ENCODE measurements at places on chromosomes 2 and 18.

DNA sequence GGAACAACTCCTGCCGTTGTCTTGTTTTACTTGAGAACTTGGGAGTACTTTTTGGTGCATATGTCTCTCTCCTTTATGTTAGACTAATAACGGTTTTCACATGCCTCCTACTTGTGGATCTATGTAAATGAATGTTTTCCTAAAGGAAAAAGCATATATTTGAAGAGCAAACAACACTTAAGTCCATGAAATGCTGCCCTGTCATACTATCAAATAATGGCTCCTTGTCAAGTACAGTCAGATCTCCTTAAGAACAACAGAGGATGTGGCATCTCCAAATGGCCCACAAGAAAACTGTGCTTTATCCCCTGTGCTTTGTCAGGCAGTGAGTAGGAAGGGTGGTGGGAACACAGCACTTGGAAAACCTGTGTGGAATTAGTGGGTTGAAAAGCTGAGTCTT, 198.2 kb downstream of the PTGR3 start:
- no peak for DNase-seq

DNA sequence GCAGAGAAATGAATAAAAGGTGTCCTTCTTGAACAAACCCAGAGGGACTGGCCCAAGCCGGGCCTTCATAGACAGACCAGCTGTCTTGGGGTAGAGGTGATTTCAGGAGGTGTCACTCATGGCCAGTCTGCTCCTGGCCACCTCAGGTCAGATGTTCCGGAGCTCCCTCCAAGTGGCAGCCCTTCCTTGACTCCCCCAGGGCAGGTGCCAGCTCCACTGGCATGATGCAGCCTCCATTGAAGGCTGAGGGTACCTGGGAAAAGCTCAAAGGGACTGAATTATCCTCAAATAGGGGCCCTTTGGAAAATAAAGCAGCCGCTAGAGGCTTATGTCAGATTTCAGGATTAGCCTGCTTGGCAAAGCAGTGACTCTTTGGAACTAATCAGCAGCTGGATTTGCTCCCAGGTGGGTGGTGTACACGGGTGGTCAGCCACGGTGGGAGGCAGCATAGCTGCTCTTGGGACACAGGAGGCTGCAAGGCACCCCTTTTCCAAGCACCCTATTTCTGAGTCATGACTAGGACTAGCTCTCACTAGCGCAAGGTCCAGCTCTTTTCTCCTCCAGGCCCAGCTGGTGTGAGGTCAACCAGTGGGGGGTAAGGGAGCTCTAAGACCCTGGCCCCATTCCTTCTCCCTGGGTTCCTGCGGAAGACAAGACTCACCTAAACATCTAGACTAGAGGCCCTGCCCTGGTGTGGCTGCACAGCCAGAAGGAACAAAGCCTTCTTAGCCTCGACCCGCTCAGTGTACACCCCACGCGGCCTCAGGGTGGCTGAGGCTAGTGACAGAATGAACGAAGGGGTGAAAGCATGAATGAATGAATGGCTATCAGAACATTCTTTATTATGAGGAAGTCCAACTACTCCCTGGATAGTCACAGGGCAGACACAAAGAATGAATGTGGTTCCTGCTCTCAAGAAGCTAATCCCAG, 29.3 kb downstream of the HS1BP3 start:
- no peak for DNase-seq

GRCh38 chr18:33495278-33495677, 54.8 kb upstream of the CCDC178 start:
- peak; percentile 21 for DNase-seq

GRCh38 chr2:96161898-96162297, 16.7 kb upstream of the DUSP2 start:
- peak; percentile 82 for DNase-seq

DNA sequence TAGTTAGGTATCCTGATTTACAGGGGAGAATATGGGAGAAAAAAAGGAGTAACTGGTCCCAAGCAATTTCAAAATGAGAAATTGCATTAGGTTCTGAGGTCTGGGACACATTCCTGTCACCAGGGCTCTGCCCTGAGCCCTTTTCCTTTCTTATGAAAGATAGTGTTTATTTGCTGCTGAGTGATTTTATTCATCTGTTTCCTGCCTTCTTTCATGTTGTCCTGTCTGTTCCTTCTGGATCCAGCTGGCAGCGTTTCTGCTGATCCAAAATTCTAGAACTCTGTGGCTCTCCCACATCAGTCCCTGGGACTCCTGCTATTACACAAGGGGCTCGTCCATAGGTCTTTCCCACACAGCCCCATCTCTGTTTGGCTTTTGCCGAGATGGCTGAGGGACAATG, 519.1 kb upstream of the SALL3 start:
- DNase-seq = no peak

- no peak for DNase-seq
Measured at GRCh38 chr18:79608069-79608468, 71.5 kb upstream of the CTDP1 start.

GRCh38 chr2:232979871-232980461, 33.1 kb downstream of the NGEF start:
- peak; percentile 56 for DNase-seq

GRCh38 chr2:102112692-102113665, 29.6 kb upstream of the IL1R1 start:
- DNase-seq = no peak

- DNase-seq = no peak
Measured at GRCh38 chr2:4427083-4427482, 723.7 kb downstream of the DCDC2C start.

DNA sequence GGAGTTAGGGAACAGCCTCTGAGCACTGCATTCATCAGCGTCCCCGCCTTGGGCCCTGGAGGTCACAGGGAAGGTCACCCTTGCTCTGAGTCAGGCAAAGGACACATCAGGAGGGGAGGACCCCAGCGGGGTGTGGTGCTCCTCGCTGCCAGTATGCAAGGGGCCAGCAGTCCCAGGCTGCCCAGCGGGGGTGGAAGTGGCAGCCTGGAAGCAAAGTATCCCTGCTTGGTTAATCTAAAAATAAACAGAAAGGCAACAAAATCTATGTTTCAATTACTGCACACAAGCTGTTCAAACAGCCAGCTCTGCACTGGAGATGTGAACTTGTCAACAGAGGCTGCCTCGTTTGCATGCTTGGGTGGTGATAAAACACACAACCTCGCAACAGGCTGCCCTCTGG, 164.1 kb downstream of the KLHL29 start:
- DNase-seq = no peak

DNA sequence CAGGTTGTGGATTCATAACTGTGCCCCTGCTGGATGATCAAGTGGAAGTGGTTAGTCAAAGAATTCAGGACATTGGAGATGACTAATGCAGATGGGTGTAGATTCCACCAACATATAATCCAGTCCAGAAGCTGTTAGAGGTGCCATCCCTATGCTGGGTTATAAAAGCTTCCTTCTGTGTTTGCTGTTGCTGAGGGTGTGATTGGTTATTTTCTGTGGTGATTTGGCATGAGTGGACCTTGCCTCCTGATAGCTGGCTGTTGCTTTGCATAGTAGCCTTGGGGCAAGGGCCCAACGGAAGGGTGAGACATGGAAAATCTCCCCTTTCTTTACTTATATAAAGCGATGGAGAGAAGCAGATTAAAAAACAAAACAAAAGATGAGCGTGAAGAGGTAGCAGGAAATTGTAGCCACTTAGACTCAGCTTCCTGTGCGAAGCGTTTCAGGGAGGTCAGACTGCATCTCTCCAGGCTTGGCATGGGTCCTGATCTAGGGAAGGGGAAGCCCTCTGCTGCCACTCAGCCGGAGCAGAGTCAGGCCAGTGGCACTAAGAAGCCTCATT, 190.4 kb downstream of the FMNL2 start:
- DNase-seq = no peak

- no peak for DNase-seq
Measured at GRCh38 chr18:6653880-6654279, 75.6 kb upstream of the ARHGAP28 start.

DNA sequence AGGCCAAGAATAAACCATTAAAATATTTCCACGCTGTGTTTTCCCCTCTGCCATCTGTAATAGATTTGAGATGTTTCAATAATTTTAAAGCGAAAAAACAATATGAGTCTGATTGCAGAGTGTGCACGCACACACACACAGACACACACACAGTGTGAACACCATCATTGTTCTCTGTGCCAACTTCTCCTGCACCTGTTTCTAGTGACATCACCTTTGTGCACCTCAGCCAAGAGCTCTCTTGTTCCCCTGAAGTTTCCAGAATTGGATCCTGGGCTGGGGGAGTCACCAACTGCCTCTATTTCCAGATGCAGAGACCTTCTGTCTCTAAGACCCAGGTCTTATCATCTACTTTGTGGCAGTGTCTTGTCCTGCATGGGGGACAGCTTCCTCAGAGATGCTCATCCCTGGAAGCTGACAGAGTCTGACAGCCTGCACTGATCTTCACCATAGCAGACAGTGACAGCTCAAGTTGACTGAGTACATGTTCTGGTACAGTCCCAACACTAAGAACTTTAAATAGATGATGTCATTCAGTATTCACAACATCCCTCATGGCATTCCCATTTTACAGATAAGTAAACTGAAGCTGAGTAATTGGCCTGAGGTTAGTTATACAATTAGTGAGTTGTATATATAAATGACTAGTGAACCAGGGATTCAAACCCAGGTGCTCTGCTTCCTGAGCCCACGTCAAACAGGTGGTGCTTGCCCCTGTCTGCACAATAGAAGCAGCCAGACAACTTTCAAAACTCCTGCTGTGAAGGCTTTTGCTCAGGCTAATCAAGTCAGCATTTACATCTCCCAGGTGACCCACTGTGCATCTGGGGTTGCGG, 39.4 kb downstream of the ACOXL start:
- no peak for DNase-seq

DNA sequence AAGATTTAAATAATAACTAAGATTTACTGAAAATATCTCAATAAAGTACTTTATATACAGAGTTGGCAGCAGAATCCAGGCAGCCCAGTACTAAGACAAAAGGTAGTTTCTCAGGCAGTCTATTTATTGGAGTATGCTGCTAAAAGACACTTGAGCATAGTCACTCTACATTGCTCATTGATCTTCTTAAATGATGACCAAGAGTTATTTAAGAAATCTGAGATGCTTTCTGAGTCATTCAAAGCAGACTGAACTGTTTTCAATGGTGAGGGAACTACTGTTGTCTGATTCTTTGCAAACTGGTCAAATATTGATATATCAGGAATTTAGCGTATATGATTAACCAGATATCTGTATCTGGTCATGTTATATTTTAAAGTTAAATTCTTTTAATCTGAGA, 133.6 kb downstream of the PHLPP1 start:
- no peak for DNase-seq

- no peak for DNase-seq
Measured at GRCh38 chr18:30925795-30926194, 116.7 kb downstream of the DSC3 start.

DNA sequence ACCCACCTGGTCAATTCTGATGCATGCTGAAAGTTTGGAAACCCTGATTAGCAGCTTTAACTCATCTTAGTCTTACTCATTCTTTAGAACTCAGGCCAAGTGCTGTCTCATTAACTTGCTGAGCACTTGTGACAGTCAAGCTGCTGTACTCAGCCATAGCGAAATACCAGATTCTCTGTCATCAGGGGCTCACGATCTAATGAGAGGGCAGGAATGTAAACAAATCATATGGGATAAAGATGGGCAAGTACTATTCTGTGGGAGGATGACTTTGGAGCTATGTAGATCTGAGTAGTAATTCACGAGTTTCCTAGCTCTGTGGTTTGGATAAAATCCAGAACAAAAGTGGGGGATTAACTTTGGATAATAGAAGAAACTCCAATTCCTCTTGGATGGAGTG, 376.6 kb downstream of the HRH4 start:
- no peak for DNase-seq

DNA sequence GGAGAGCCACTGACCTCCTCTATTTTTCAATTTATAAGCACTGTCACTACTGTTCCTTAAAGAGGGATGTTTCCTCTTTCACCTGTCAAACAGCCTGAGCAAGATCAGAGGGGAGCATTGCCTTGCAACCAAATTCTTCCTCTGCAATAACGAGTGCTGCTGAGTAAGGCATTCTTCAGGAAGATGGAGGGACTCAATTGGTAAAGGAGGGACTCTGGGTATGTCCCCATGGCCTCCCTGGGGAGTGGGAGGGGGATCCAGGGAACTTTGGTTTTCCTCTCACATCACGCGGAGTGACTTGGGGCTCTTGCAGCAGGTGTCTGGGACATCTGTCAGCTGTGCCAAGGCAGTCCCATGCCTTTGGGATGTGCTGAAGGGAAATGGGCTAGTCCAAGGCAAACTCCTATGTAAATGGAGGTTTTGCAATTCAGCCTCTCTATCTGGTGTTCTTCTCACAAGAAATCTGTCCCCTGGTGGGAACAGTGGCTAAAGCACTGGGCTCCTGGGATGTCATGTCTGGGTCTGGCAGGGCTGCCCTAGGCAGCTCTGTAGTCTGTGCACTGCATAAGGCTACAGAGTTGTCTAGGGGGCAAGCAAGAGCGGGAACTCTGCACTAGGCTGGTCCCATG, 14.4 kb upstream of the HES6 start:
- no peak for DNase-seq

- no peak for DNase-seq
Measured at GRCh38 chr2:100234141-100234540, 88.2 kb downstream of the LONRF2 start.

Data from HT-29 (cell line).